ENCODE measurements at places on chromosomes 7 and 10.

DNA sequence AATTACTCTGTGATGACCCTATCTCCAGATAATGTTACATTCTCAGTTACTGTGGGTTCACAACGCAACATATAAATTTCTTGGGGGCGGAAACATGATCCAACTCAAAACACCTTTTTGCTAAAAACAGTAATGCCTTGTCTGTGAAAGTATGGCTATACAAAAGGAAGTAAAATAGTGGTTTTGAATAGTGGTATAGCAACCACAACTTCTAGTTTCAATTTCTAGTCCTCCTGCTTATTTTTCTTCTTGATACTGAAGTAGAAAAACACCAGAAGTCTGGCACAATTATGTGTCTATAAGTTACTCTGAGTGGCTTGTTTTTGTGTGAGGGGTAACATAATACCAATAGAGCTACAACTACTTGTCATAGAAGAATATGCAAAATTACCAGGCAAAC, 21.5 kb upstream of the ZNF800 start:
- DNase-seq = no peak

DNA sequence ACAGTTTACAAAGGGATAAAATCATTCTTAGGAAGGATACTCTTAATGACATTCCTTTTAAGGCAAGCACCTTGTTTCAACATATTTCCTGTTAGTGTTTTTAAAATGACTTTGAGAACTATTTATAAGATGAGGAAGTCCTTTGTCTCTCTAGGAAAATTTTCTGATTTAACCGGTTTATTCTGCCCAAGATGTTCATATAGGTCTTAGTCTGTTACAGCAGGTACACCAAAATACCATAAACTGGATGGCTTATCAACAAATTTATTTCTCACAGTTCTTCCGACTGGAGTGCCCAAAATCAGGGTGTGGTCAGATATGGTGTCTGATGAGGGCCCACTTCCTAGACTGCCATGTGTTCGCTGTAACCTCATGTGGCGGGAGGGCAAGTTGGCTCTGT, 77.9 kb downstream of the GSAP start:
- no peak for DNase-seq

- peak; percentile 12 for DNase-seq
These were observed 60.6 kb upstream of the LAMB1 start for GRCh38 chr7:108063520-108063933.

GRCh38 chr7:1567049-1567771, 2.6 kb downstream of the PSMG3 start:
- peak; percentile 56 for DNase-seq

GRCh38 chr7:151311294-151311864, 30.2 kb upstream of the NUB1 start:
- peak; percentile 36 for DNase-seq

DNA sequence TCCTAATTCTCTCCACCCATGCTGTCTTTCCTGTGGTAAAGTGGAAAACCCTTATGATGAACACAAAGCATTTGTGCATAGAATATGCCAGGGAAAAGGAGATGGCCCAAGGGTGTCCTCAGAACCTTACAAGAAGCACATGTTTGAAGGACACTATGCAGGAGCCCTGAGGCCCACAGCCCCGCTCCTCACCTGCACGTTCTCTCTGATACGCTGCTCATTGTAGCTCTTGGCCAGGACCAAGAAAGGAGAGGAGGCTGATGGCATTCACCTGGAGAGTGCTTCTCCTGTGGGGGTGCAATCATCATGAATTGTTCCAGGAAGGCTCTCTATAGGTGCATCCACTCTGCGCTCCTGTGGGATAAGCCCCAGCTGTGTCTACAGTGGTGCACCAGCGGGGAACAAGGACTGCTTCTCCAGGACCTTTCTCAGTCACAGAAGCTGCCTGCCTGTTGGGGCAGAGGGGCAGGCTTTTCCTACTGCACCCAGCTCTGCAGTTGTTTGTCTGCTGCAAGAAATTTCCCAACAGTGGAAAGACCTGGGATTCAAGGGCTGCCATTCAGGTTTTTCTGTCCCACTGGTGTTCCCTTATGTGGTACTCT, 19.9 kb downstream of the AKR1C2 start:
- no peak for DNase-seq

DNA sequence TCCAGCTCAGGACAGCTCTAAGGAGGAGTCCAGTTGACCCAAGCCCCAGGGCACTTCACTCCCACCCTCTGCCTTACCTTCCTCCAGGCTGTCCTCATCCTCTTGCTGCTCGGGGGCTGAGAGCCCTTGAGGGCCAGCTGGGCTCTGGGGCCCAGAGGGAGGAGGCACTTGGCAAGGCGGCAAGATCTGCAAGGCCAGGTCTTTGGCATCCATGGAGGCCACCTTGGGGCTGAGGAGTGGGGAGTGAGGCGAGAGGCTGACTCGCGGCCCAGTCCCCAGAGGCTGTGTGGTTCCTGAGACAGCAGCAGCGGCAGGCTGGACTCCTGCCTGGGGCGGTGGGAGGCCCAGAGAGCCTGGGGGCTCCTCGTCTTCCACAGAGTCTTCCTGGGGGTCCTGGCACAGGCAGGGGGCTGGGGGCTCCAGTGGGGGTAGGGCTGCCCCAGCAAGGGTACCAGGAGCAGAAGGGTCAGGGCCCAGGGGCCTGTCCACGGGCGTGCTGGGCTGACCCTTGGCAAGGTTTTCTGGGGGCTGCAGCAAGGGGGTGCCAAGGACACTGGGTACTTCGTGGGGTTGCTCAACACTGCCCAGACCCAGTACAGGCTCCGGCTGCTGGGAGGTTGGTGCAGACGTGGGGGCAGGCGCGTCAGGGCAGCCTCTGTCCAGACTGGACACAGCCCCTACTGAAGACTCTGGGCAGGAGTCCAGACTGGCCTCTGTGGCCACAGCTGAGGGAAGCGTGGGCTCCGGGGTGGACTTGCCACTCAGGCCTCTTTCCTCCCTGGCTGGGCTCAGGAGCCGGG, 6.5 kb downstream of the NACAD start:
- no peak for DNase-seq

GRCh38 chr7:47953822-47954221, 5.6 kb upstream of the PKD1L1 start:
- no peak for DNase-seq

- no peak for DNase-seq
These were observed 119.1 kb downstream of the CNOT4 start for GRCh38 chr7:135390829-135391228.

DNA sequence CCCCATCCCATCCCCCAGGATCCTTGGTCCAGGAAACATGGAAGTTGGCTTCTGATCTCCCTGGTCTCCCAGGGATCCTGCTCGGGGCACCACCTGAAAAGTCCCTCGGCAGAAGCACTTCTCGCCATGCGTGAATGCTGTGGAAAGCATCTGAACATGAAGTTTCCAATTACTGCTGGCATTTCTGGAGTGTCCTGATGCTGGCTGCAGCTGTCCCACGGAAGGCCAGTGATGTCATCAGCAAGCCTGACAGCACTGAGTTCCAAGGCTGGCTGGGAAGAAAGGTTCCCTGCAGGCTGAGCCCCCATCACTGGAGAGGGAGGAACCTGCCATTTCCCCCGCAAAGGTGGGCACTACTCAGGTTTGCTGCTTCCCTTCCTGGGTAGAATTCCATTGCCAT, 71.4 kb downstream of the KCNMA1 start:
- no peak for DNase-seq

- DNase-seq = peak; percentile 69
These were observed 86.2 kb downstream of the HIBADH start for GRCh38 chr7:27576360-27576944.

DNA sequence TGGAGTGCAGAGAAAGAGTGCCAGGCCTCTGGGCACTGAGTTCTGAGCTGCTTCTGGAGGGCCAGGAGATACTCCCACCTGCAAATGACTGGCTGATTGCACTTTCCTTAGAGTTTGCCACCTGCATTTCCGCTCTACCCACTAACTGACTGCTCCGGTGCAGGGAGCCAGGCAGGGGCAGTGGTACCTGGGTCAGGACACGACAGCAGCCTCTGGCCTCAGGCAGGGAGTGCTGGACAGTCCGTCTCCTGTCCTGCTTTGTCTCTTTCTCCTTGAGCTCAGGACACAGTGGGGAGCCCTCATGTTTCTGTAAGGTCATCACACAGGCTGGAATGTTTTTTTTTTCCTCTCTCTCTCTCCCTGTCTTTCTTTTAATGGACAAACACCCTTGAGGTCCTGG, 252.0 kb downstream of the DPP6 start:
- DNase-seq = no peak

DNA sequence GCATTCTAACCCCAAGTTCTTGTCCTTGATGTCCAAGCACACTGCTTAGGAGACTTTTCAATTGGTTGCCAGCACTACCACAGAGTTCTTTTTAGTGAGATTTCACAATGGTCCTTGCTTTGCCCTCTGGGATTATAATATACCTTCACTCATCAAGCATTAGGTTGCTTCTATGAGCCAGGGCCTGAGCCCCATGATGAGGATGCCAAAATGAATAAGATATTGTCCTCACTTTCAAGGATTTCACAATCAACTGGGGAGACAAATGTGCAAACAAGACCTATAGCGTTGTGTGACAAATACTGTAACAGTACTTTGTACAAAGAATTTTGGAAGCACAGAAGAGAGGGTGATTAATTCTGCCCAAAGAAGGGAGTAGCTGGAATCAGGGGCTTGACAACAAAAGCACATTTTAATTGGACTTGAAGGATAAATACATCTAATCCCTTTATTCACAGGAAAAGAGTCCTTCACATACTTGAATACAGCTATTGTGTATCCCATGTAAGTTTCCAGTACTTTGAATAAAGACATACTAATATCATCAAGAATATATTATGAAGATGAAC, 263.6 kb upstream of the LRRN3 start:
- DNase-seq = no peak

GRCh38 chr10:3210251-3210877, 37.8 kb upstream of the PITRM1 start:
- no peak for DNase-seq

GRCh38 chr10:58838561-58839208, 326.0 kb downstream of the BICC1 start:
- DNase-seq = no peak

DNA sequence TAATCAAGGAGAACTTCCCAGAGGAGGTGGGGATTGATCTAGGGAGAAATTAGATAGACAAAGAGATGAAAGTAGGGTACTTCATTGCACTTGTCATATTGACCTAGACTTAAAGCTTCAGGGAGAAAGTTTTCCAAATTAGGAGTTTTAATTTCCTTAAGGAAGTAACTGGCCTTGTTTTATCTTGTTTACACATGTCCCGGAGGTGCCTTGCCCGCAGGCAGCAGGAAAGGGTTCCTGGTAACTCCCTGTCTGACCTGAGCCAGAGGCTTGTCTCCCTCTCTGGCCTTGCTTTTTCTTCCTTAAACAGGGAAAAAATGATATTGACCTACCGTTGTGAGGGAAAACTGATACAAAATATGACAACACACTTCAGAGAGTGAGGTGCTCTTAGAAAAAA, 181.6 kb downstream of the EVX1 start:
- no peak for DNase-seq

DNA sequence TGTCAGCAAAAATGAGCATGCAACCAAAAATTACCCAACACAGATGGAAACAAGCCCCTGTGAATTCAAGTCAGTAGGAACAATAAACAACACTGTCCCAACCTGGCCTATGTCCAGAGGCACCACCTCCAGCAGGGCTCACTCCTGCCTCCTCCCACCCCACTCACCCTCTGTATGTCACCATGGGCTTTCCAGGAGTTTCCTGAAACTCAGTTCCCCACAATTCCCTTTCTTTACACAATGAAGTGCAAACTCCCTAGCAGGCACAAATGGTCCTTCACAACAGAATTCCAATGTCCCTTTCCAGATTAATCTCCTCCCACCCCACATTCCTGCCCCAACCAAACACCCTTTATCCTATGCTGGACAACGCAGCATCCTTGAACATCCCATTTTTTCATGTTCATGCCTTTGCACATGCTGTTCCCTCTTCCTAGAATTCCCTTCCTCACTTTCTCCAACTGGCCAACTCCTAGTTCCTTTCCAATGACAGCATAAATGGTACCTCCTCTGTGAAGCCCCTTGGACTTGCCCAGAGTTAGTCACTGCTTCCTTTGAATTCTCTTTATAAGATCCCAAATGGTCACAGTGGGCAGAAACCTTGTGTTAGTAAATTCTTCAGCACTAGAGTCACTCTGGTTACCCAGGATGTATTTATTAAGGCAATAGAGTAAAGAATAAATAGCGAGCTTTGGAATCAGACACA, 157.5 kb downstream of the SLIT1 start:
- peak; percentile 88 for DNase-seq

DNA sequence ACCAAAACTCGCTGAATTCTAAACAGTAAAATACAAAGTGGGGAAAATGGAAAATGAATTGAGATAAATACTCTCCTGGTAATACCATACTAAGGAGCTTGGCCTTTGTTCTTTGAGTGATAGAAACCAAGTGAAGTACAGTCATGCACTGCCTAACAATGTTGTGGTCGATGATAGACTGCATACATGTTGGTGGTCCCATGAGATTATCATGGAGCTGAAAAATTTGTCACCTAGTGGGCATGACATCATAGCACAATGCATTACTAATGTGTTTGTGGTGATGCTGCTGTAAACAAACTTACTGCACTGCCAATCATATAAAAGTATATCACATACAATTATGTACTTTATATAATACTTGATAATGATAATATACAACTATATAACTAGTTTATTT, 419.1 kb downstream of the ARL4A start:
- peak; percentile 19 for DNase-seq
